Right forelimb (tissue), 1 donor: ENCODE measurements at places on chromosomes 4 and X.

DNA sequence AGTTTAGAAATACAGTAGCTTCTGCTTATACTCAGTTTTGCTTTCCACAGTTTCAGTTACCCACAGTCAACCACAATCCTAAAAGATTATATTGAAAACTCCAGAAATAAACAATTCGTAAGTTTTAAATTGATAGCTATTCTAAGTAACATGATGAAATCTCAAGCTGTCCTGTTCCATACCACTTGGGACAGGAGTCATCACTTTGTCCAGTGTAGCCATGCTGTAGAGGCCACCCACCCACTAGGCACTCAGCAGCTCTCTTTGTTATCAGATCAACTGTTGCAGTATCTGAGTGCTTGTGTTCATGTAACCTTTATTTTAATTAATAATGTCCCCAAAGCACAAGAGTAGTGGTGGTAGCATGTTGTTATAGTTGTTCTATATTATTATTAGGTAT is 117.5 kb upstream of the IQCM start:
- DNase-seq: no peak

GRCh38 chrX:153934762-153935325 is at the start of gene NAA10:
Gene NAA10, minus strand, starts transcription at chrX:153935037. Its CDS starts 133 bp downstream, at chrX:153934904.
- peak; percentile 82 for DNase-seq

- no peak for DNase-seq
Measured at GRCh38 chr4:76989391-76990061, 40.0 kb downstream of the SEPTIN11 start.

GRCh38 chr4:82256718-82257117 is 117.1 kb downstream of the HNRNPD start:
- DNase-seq: no peak

- DNase-seq: peak; percentile 43
Measured at GRCh38 chrX:42732506-42732905, 45.5 kb downstream of the PPP1R2C start.

GRCh38 chr4:105246712-105247111 is 100.0 kb downstream of the TET2 start:
- DNase-seq: no peak

GRCh38 chr4:32002037-32002747 is 1282.0 kb downstream of the PCDH7 start:
- no peak for DNase-seq

DNA sequence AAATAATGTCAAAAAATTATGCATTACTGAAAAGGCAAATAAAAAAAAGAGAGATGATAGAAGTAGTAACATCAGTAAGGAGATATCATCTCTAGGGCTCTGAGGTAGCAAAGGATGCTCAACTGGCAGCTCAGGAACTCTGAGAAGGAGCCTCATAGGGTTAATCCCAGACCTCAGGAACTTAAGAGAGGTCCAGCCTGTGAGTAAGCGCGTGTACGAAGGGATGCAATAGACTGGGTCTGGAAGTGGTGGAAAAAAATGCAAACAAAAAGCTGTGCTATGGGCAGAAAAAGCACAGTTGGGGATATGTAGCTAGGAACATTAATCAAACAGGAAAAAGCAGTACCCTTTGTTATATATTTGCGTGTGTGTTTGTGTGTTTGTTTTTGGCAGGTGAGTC is 282.0 kb downstream of the GALNTL6 start:
- no peak for DNase-seq

- DNase-seq: peak; percentile 63
Measured at GRCh38 chr4:145920205-145920604, 18.4 kb downstream of the ZNF827 start.

DNA sequence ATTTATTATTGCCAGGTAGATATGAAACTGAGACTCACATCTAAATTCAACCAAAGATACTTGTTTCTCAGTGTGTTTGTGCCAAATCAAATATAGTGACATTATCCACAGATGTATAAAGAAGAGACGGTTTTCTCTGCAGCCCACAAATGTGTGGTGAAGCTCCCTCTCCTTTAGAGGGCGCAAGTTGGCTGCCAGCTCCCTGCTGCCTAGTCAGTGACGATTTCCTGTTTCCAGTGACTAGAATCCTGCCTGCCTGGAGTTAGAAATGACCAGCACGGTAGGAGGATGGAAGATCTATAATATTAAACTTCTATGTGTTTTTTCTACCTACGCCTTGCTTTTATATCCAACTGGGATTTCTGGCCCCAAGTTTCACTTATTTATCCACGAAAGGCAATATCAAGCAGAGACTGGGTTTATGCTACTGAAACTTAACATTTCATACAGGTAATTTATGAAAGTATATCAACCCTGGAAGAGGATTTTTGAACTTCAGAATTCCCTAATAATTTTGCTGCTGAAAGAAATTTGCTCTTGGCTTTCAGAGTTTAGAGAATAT is 1793.7 kb upstream of the TENM3 start:
- no peak for DNase-seq

GRCh38 chrX:109643687-109644086 is 18.7 kb upstream of the KCNE5 start:
- no peak for DNase-seq

DNA sequence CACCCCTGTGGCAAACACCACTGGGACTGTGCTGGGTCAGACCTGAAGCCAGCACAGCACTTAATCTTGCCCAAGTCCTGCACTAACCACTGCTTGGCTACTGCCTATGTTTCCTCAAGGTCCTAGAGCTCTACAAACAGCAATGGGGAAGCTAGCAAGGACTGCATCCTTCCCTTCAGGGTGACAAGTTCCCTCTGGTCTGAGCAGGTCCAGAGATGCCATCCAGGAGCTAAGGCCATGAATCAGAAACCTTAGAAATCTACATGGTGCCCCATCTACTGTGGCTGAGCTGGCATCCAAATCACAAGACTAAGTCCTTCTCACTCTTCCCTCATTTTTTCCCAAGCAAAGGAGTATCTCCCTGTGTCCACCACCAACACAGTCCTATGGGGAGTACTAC is 239.7 kb upstream of the UGT8 start:
- DNase-seq: no peak

DNA sequence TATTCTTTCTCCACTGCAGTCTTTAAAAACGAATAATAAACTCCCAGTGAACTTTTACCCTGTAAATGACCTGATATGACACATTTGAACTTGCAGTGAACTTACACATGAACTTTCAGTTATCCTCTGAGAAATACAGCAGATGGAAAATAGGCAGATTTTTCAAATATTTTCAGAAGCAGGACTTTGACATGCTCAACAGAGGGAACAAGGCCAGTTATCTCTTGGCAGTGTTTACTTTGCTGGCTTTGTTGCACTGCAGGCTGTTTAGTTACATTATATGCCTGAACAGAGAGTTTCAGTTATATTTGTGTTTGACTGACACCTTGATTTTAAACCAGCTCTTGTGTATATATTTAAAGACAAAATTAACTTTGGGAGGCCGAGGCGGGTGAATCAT is 47.6 kb upstream of the FGG start:
- DNase-seq: no peak

- no peak for DNase-seq
Measured at GRCh38 chr4:53714236-53715140, 123.2 kb upstream of the LNX1 start.

DNA sequence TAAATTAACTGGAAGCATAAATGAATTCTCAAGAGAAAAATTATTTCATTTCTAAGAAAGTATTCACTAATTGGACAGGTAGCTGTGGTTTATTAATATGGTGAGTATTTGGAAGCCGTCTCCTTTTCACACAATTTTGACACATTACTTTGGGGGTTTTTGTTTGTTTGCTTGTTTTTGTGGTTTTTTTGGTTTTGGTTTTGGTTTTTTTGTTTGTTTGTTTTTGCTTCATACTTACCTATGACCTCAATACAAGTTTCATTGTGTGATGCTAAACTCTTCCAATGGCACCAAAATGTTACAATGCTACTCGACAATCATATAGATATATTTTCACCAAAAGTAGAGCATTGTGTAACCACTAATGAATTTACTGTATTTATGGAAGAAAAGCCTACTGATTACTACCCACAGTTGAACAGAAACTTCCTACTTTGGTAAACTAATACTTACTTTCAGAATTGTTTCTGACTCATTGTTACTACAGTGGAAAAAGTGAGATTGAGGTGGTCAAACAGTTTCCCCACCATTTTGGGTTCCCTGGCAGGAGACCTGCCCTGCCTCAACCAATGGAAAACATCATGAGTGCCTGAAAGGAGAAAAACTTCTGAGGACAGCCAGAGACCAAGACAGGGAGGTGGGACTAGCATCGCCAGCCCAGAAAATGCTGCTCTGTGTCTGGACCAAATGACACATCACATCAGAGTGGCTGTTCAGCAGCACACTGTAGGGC is 443.1 kb downstream of the HNRNPD start:
- no peak for DNase-seq

DNA sequence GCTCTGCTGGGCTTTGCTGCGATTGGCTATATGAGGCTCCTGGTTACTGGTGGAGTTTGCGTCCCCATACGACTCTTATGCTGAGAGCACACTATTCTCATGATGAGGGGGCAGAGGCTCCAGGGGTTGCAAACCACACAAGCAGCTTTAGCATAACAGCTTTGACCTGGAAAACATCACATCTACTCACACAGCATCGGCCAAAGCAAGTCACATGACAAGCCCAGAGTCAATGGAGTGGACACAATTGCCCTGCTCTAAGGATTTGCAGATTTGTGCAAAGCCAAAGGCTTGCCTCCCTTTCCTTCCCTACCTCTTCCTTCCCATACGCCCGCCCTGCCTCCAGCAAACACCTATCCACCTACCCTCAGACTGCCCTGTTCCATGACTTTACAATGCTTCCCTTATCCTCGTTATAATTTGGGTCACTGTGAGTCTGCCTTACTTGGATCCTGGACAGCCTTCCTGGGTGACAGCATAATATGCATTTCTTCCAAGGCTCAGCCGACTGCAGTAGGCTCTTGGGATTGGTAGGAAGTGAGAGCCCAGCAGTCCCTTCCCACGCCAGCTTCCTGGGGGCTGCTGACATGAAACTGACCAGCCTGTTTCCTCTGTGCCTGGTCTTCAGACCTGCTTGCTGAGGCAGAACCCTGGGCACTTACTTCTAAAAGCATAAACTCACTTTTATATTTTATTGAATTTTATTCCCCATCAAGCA is 208.2 kb upstream of the PSAPL1 start:
- DNase-seq: no peak

DNA sequence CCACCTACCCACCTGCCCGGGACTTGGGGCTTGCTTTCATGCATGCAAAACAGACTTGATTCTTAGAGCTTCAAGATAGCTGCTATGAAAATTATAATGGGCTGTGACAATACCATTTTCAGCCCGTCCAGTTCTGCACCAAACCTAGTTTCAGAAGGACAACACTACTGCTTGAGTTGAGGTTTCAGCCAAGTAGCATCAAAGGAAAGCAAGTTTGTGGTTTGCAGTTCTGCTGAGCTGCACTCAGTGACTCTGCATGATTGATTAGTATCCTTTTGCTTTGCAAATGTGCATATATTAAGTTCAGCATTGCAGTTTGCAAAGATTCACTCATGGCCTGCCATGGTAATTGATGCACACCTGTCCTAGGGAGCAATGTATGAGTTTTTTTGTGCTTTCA is 442.7 kb downstream of the RPA4 start:
- no peak for DNase-seq

- no peak for DNase-seq
Measured at GRCh38 chr4:112982680-112983079, 66.8 kb upstream of the ANK2 start.

- DNase-seq: no peak
Measured at GRCh38 chrX:96098471-96098870, 586.2 kb upstream of the DIAPH2 start.

- DNase-seq: no peak
Measured at GRCh38 chr4:37641352-37641751, 44.8 kb downstream of the RELL1 start.

DNA sequence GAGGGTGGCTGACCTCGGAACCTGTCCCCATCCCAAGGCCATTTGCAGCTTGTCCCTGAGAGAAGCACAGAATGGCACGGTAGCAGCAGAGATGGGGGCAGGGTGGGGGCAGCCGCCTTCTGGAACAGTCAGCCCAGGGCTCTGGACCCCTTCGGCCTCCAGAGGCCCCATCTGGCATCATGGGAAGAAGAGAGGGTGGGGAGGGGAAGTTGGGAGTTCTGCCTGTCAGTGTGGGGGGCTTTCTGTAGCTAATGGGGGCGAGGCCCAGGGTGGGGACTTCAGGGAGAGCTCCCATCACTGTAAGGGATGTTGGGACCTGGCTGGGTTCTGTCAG is 62.9 kb upstream of the ADRA2C start:
- DNase-seq: no peak

GRCh38 chrX:101931136-101931487 is 715 bp downstream of the ZMAT1 start:
- no peak for DNase-seq

DNA sequence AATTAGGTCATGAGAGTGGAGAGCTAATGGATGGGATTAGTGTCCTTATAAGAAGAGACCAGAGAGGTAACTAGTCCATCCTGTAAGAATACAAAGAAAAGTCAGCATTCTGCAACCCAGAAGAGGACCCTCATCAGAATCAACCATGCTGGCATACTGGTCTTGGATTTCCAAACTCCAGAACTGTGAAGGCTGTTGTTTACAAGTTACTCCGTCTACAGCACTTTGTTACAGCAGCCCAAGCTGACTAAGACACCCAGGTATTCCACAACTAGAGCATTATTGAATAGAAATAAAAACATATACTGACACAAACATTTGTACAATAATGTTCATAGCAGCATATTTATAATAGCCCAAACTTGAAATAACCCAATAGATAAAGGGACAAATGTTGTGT is 9.2 kb downstream of the TMEM156 start:
- DNase-seq: no peak

GRCh38 chr4:47933840-47934239 is 19.5 kb upstream of the NFXL1 start:
- DNase-seq: no peak

GRCh38 chrX:40063555-40063954 is 34.2 kb downstream of the BCOR start:
- DNase-seq: no peak

DNA sequence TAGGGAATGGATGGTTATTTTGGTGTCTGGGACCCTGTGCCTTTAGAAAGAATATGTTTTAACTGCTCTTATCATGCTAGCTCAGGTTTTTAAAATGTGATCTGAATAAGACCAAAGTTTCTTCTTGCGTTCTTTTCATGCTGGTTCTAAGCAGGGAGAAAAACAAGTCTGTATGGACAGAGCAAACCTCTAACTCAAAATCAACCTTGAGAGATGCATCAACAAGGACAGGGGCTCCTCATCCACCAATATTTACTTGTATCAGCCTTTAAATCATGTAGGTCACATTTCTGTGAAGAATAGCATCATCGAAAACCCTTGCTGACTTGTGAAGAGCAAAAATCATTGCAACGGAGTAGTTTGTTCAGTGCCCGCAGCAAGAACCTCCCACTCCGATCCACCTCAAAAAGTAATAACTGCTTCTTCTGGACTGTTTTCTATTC is 1.2 kb downstream of the ATP10D start:
- DNase-seq: no peak

- no peak for DNase-seq
Measured at GRCh38 chr4:110620322-110620690, 2.6 kb downstream of the PITX2 start.
